ENCODE measurements at places on chromosomes 1 and 21.

- DNase-seq, result no peak
Measured at GRCh38 chr1:17340358-17340757, 31.6 kb upstream of the PADI6 start.

DNA sequence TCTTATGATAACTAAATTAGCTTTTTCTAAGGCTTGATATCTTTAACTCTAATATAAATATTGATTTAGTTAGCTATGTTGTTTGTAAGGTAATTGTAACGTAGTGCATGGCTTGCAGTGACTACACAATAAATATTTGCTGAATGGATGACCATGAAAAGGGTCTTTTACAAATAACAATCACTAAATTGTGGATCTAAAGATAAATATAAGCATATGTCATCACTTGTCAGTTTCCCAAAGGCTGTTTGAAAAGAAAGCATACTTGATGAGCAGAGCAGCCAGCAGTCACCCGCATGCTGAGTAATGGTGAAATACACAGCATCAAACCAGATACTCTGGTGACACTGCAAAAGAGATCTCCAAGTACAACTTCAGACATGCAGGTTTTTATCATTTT lies 92.5 kb upstream of the FMN2 start:
- no peak for DNase-seq

DNA sequence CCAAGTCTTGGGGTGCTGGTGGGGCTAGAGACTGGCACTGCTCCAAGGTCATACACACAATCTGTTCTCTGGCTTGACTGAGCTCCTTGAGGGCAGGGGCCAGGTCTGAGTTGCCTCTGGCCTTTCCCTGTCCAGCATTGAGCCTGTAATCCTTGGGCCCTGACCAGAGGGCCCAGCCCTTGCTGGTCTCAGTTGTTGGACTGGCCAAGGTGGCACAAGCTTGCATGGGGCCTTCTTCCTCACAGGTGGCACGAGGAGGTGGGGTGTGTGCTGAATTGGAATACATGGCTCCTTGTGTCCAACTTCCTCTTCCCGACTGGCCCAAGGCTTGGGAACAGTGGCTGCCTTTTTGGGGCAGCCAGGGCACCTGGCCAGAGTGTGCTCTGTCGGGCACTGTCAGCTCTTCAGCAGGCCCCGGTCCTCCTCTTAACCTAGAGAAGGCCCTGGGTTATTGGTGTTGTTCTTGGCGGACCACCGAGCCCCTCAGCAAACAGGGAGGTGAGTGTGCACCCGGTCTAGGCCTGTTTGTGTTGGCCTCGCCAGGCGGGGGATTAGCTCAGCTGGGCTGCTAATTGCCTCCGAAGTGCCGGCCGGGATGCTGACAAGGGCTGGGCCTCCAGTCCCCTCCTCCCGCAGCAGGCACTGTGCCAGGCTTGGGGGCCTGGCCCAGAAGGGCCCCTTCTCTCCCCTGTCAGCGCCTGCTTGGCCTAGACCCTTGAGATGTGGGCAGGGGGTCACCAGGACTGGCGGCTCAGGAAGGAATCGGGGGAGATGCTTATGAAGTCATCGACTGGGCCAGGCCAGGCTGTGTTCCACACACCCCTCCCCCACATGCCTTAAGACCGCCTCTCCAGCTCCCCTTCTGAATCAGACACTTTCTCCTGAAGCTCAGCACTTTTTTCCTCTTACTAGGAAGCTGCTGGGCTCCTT lies 28.5 kb downstream of the WNT4 start:
- no peak for DNase-seq

- no peak for DNase-seq
Measured at GRCh38 chr1:96525657-96526557, 195.7 kb upstream of the PTBP2 start.

GRCh38 chr21:46424621-46425020 lies 34.1 kb upstream of the DIP2A start:
- no peak for DNase-seq

Data from occipital lobe (tissue), 3 donors.